ENCODE measurements at places on chromosomes 2 and 18. TPM values are rescaled to one million over a fixed set of nuclear protein-coding genes. Genes with fewer than 3 reads are reported as not detected.

Gene CSRNP3
- 0.05 TPM for total RNA-seq

Gene TMEM37
- 2.3 TPM for total RNA-seq

Gene DNAH6
- total RNA-seq, result 1.6 TPM

Gene ADRA2B
- 0.47 TPM for total RNA-seq

Gene HADHB
- total RNA-seq, result 65.5 TPM

Gene SLC14A1
- total RNA-seq, result not detected

Gene E2F6
- 22.8 TPM for total RNA-seq

GRCh38 chr2:241853651-241854341 lies 4.9 kb downstream of the PDCD1 start:
- no peak for DNase-seq

GRCh38 chr18:46320928-46321711 lies 216.9 kb downstream of the HAUS1 start:
- no peak for DNase-seq

DNA sequence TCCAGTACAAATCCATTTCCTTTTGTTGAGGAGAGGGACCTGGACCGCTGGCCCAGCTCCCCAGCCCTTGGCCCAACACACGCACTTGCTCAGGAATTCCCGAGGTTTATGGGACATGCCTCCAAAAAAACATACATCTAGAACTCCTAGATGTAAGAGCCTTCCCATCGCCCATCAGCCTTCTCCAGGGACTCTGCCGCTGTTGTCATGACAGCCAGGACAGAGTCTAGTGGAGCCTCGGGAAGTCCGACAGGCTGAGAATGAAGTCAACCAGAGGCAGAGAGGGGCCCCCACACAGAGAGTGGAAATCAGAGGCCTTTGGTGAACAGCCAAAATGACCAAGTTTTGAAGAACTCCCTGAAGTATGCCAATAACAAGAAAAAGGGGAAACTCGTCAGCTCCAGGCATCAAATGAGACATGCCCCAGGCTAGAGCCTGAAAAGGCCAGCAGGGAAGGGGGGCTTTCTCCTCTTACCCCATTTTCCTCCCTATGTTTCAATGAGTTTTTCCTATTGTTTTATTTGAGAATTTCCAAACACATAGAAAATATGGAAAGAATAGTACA lies 43.2 kb upstream of the CAB39 start:
- DNase-seq, result no peak

DNA sequence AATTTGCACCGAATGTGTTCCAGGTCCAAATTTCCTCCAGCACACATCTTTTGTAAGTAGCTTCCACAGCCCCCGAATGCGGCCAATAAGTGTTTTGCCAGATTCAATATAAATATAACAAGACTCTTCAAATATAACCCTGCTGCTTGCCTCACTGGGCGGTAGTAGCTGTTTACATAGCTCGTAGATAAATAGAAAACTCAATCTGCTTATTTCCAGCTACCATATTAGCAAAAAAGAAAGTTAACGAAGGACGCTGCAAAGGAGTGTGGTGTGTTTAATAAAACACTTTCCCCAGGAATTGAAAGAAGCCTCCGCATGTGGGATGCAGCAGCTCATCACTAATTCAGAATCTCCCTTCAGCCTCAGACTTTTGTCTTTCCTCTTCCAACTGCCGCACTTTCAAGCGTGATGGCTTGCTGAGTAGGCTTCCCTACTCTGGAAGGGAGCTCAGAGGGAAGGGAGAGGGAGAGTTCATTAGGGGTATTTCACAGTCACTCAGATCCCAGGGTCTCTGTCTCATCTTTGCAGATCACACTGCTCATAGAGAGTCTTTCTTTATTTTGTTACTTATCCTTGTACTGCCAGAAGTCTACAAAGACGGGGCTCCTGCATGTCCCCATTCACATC lies 367.0 kb downstream of the RND3 start:
- no peak for DNase-seq

DNA sequence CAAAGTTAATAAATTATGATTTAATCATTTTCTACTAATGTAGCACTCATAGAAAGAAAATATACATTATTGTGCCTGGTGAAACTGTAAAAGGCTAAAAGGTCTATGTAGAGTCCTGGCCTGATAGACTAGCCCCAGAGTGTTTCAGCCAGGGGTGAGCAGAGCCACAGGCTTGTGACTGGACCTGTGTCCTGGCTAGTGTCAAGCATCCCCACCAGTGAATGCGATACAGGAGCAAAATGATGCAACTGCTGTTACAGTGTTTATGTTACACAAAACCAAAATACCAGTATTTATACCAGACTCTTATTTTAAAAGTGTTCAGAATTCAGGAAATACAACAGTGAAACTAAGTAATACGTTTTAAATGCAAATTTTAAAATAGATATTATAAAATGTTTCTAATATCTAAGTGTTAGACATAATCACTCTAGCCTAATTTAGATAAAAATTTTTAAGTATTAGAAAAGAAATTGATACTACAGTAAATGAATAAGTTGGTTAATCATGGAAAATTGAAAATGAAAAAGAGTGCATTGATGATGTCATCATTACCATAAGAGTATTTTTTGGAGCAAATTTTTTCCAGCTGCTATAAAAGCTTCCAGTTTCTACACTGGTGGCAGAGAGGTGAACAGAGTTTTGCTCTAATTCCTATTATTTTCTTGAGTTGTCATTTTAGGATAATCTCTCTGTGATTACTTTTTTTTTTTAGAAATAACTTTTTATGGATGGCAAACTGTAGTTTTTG lies 6.2 kb upstream of the TSPYL6 start:
- DNase-seq, result no peak

DNA sequence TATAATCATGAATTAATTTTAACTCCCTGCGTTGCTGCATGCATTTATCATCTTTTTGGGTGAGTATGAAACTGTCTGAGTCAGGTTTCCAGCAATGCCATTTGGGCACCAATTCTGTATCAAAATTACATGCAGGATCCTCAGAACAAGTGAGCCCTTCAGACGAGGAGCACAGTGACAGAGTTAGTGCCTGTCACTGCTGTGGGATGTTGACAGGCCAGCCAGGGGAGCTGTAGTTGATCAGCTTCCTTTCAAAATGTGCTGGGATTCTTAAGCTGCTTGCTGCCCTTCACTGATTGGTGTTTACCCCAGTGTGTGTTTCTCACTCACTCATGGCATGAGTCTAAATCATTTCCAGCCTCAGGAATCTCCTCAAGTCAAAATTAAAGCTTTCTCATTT lies 109.2 kb downstream of the TPGS2 start:
- DNase-seq, result no peak

DNA sequence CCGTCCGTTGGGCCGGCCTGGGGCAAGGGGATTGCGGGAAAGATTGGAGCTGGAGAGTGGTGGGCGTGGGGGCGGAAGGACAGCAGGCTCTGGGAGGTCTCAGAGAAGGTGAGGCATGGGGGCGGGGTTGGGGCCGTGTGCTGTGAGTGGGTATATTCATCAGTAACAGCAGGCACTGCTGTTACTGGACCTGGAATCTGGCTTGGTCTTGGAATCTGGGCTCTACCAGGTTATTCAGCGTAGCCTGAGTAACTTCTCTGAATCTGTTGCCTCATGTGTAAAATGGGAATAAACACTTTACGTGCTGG lies 435 bp downstream of the RNF181 start:
- DNase-seq, result no peak

DNA sequence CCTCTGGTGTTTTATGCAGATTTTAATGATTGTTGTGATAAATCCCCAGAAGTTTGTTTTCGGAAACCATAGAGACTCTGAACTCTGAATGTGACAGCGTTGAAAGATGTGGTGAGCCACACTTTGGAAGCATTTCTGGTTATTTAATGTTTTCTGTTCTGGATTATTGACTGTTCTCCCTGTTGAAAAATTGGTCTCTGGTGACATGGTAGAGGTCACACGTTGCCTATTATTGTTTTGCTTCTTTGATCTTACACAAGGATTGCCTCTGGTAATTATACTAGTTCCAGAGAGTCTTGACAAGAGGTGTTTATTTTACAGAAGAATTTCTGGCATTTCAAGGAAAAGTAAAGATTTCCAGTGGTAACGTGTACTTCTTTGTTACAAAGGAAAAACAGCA lies 127.1 kb downstream of the GREB1L start:
- DNase-seq, result no peak

Data from HCT116 (cell line).